Stimulated activated CD8-positive, alpha-beta memory T cell treated with anti-CD3 and anti-CD28 coated beads, Interleukin-2, amount 100 ng/mL, for 1 hour (primary cell): ENCODE measurements at places on chromosomes 12 and 14.

GRCh38 chr12:96980991-96981414 is 73.9 kb downstream of the NEDD1 start:
- DNase-seq: no peak

GRCh38 chr14:71328183-71328582 is 420.9 kb downstream of the PCNX1 start:
- no peak for DNase-seq

- no peak for DNase-seq
These were observed 7.5 kb downstream of the APPL2 start for GRCh38 chr12:105228494-105228893.

DNA sequence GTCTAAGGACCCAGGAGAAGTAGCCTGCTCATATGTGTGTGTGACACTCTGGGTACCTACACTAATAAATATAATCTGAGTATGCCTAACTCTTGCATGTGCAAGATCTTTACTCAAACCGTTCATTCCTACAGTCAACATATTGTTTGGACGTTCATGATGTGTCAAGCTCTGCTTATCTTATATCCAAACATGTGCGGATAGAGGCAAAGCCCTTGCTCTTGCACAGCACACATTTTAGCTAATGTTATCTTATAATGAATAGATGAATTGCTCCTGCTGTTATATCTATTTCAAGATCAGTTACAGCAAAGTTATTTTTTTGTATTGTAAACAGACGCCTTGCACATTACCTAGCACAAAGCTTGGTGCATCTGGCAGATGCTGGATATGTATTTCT is 228.4 kb upstream of the FLRT2 start:
- no peak for DNase-seq

DNA sequence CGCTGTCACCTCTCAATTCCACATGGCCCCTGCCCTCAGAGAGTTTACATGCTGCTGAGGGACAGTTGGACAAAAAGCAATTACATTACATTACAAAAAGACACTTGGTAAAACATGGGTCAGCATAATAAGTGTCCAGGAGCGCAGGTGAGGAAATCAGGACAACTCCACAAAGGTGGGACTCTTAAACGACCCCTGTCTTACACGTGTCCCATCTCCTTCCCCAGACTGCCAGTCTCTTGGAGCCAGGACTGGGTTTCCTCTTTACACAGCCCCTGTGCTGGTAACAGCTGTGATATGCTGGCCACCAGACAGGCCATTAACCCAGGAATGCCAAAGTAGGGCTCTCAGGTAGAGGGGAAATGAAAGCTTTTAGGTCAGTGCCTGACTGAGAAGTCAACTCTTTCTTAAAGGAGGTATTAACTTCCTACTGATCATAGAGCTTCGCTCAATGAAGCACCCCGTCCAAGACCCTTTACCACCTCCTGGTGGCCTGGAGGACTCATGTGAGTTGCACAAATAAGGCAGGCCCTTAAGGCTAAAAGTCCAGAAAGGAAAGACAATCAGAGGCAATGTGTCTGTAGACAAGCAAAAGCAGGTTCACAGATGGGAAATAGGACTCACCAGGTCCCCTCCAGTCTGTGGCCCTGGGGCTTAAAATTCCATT is 55.5 kb downstream of the ANO2 start:
- no peak for DNase-seq

- no peak for DNase-seq
These were observed 27.6 kb upstream of the PPM1A start for GRCh38 chr14:60221457-60221856.
